NCI-H1436 treated with DMSO at 0.1 percent for 48 hours (cell line): ENCODE measurements at places on chromosomes 5 and 9.

DNA sequence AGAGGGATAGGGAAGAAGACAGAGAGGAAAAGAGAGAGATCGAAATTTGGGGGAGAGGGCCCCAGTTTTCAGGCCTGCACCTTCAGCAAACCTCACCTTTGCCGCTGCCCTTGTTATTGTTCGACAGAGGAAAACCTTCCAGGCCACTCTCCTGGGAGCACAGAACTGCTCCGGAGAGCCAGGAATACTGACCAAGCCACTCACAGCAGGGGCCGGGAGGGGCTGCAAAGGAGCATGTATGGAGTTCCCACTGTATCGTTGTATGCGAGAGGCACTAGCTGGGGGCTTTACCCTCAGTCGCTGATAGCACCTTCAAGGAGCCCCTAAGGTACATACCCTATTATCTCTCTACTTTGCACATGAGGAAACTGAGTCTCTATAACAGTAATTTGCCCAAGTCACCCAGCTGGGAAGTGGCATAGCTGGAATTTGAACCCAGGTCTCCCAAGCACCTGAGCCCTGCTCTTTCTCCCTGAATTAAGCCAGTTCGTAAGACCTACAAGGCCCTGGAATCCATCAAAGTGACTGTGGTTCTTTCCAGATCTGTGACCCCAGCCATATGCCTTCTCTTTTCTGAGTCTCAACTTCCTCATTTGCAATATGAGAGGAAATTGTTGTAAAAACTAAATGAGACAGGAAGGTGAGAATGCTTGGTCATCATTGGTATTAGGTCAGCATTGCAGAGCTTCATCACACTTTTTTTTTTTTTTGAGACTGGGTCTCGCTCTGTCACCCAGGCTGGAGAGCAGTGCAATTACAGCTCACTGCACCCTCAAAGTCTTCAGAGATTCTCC lies 21.0 kb upstream of the FOXE1 start:
- no peak for DNase-seq

GRCh38 chr5:87877023-87877422 lies 391.6 kb downstream of the TMEM161B start:
- no peak for DNase-seq

- no peak for DNase-seq
Measured at GRCh38 chr9:129434187-129434586, 186.7 kb downstream of the C9orf50 start.

GRCh38 chr5:150278916-150279315 lies 10.7 kb downstream of the CAMK2A start:
- no peak for DNase-seq

- DNase-seq, result no peak
Measured at GRCh38 chr9:117444501-117444900, 29.6 kb upstream of the ASTN2 start.

DNA sequence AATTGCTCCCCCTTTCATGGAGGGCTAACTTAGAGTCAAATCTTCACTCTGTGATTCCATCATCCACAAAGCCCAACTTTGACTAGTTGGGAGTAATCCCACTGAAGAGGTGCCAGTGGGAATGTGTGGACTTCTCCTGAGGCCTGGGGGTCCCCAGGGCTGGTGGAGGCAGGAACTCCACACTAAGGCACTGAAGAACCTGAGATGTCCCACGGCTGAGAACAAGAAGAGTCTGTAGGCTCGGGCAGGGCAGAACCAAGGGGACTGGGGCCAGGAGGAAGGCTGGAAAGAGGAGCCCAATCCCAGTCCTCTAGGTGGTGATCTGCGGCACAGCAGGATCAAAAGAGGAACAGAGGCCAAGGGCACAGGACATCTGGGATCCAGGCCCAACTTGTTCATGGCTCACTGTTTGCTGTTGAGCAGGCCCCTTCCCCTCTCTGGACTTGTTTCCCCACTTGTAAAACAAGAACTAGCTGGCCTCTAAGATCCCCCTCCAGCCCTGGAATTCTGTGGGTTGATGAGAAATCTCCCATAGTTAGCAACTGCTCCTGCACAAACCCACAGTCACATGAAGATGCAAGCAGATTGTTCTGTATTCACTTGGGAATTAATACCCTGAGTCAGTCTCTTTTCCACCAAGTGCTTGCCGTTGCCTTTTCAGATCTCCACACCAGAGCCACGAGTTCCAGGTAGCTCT lies 32.7 kb upstream of the ALDH1B1 start:
- DNase-seq, result no peak

DNA sequence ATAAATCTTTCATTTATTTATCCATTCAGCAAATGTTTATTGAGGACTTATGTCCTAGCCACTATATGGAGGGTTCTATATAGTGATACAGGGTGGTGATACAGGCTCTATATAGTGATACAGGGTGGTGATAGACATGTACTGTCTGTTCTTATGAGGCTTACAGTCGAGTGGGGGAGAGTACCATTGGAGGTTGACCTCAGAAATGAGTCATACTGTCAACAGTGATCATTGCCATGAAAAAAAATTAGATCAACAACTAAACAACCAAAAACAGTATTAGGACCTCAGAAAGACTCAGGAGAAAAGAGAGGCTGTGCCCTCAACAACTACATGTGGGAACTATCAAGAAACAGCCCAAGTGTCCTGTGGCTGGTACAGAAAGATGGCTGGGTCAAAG lies 22.0 kb downstream of the PAPPA start:
- no peak for DNase-seq

GRCh38 chr5:171445644-171446516 lies 26.4 kb downstream of the FGF18 start:
- no peak for DNase-seq

- no peak for DNase-seq
Measured at GRCh38 chr5:142544946-142545649, 140.8 kb downstream of the FGF1 start.

- no peak for DNase-seq
Measured at GRCh38 chr9:32672469-32672868, 37.0 kb upstream of the TAF1L start.

GRCh38 chr9:95935861-95936578 lies 60.5 kb downstream of the ERCC6L2 start:
- DNase-seq, result no peak

DNA sequence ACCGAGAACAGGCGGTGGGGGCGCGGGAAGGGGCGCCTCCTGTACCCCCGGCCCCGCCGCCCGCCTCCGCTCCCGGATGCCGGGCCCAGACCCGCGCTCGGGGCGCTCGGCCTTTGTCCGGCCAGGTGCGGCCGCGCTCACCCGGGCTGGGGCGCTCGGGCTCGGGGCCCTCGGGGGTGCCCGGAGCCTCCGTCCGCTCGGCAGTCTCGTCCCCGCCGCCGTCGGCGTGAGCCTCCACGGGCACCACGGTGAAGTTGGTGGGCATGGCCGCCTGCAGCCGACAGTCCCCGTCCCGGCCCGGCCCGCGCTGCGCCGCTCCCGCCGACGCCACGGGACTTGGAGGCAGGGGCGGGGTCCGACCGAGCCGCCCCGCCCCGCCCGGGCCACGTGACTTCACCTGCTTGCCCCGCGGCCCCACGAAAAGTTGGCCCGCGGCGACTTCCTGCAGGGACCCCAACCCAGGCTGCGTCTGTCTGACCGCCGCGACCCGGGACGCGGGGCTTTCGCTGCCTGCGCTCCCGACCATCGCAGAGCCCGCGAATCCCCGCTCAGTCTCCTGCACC lies at the start of gene SLC12A7:
TSS of gene SLC12A7 (minus strand) at position 337 of the 563 bp plus-strand sequence. CDS start at position 265, 72 bp downstream.
- DNase-seq, result no peak

DNA sequence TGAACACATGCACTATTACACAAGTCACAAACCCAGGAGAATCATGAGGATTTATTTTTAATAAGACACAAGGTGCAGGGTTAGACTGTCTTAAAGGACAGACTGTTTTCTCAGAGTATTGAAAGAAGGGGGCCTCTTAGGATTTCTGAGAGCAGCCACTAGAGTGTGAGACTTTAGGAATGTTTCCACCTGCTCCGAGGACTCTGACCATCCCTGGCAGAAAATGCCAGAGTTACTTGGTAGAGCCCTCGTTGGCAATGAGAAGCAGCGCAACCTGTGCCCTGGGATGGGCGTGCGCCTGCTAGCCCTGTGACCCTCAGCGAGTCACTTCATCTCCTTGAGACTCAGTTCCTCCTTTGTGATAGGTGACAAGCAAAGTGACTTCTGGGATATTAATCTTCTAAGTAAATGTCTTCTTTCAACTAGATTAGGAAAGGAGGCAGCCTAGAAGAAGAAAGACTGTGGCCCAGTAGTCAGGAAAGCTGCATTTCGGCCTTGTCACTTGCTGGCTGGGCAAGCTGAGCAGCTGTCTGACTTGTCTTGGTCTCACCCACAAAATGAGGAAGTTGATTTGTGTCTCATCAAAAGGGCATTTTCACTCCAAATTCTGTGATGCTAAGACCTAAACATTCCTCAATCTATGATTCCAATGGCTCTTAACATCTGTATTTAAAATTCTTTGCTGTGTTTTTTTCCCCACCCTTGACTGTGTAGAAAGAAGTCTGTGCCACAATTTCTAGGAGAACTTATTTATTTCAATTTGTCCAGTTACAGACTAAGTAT lies 60.5 kb downstream of the PTCD2 start:
- no peak for DNase-seq

- no peak for DNase-seq
Measured at GRCh38 chr9:127528422-127529251, 77.3 kb downstream of the LRSAM1 start.

DNA sequence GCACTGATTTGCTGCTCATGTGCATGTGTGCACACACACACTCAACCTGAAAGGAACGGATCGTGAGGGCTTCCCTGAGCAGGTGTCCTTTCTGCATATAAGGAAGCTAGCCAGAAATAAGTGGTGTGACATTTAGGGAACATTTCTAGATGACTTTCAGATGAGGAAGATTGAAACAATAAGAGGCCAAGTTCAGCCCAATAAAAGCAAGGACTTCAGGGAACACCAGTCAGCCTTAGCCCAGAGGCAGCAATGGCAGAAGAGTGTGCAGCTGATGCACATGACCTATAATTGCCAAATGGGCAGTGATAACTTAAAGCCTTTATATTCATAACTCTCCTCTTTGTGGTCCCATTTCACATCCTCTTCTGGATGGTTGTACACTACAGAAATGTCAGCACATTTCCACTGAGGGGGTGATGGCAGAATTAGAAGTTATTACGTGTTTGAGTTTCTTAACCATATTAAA lies 255.5 kb downstream of the TRIM32 start:
- no peak for DNase-seq

DNA sequence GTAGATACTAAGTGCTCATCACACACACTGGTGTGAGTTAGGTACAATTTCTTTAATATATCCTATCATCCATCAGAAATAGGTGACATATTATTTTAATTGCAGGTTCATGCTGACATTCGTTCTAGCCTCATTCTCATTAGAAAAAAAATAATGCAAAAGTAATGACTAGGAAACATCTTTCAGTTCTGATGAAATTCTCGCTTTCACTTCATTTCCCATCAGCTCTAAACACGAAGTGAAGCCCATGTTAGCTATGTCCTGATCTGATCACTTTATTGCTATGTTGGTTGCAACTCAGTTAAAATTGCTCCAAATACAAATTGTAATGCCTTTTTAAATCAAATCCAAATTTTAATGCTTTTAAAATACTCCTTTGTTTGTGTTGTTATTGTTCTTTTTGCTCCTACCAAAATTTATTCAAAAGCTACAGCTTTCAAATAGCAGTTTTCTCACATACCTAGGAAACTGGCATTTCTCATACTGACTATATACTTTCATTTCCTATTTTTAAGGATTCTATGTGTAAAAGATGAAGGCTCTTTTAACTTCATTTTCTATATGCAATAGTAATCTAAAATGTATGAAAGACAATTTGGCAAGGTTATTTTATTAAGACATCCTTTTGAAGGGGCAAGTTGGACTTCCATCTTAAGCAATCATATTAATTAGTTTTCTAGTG lies 1237.8 kb upstream of the ACO1 start:
- DNase-seq, result no peak

DNA sequence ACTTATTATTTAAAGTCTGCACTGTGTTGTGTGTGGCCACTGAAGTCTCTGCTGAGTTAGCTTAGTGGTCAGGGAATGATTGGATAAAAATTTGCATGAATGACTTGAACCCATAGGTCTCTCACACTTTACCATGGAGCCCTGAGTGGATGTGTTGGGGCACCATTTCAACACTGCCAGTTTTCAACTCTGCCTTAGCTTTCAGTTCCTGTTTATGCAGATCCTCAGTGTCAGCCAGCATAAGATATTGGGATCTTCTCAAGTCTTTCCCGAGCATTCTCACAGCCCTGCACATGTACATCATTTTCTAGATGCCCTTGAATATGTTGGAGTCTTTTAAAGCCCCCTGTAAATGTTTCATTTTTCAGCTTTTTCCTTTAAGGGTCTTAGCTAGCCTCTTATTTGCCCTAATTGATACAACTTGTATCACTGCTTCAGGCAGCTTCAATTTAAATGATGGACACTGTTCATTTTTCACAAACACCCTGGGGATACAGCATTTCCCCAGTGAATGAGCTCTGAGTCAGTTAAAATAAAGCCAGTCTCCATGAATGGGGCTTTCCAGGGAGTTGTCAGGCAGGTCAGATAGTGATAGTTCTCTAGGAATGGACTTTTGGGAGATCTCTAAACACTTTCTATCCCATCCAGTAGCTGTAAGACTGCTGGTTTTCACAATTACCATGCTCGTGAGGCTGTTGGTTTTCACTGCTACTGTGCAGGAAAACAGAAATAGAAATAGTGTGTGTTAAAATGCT lies 211.9 kb upstream of the PAPPA start:
- no peak for DNase-seq

GRCh38 chr9:127987103-127987614 lies 6.4 kb upstream of the EEIG1 start:
- no peak for DNase-seq

GRCh38 chr9:14478175-14479162 lies 164.5 kb upstream of the NFIB start:
- DNase-seq, result no peak

DNA sequence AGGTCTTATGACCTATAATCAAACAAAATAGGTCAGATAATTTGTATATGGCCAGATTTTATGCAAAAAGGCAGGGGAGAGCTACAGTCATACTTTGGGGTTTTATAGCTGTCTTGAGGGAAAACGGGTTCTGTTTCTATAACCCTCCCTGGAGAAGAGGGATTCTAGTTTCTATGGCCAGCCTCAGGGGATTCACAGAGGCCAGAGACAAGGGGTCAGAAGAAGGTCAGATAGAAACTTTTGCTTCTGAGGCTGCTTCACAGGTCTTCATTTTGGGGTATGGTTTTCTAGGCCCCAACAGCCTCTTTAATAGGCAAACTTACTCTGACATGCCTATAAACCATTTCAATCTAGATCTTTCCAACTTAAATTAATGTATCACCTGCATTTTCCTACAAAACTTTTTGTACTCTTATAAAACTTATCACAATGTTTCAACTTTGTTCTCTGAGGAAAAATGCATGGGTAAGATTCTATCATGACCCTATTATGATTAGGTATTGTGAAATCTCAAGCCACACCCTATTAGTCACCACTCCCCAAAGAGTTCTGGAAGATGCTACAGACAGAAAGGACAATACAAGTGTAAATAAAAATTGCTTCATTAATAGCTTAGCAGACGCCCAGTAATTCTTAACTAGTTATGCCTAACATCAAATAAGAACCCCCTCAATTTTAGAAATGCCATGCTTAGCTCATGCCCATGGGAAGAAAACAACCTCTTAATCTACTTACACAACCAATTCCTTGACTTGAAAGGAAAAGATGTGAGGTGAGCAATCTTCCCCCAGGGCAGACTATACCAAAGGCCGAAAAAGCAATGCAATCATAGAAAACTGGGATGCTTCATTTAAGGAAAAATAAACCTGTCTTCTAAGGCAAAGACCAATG lies 396.6 kb downstream of the TLR4 start:
- no peak for DNase-seq
